ENCODE measurements at places on chromosomes 5 and 9.

DNA sequence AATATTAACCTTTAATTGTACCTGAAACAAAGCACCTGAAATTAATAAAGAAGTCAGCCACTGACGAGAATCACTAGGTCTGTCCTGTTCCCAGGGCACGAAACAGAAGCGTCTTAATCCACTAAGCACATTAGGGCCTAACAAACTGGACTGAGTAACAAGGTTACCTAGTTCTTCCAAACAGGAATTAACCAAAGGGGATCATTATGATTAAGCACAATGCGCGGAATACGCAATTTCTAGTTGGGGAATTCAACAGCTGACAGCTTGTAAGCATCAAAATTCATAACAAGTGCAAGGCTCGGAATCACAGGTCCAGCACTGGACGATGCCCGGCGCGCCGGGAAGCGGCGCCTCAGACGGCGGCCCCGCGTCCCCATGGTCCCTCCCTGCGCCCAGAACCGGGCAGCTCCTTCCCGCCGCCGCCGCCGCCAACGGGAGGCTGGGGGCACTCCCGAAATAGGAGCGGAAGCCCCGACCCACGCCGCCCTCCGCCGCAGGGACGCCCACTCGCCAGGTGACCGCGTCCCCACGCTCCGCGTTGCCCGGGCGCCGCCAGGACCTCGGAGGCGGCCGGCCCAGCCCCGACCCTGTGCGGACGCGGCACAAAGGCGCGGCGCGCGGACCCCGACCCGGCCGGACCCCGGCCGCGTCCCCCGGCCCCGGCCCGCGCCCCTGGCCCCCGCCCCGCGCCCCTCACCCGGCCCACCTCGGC, 898 bp downstream of the CAMSAP1 start:
- no peak for DNase-seq

GRCh38 chr5:128522336-128522735, 15.7 kb downstream of the FBN2 start:
- no peak for DNase-seq

- DNase-seq, result no peak
Measured at GRCh38 chr9:93601063-93601462, 24.7 kb downstream of the PHF2 start.

DNA sequence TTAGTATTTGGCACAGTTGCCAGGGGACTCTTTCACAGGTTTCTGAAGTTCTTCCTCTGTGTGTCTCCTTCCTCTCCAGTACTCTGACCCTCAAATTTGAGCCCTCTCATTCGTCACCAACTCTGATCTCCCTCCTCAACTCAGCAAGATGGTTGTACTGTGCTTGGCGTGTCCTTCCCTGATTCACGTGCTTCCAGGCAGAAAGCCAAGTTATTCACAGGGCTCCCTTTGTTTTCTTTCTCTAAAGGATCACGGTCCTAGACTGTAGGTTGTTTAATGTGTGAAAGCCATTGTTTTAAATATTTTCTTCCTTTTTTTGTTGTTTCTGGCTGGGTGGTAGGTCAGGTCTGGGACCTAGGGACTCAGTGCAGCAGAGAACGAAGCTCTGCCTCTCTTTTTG, 142.9 kb downstream of the DMAC1 start:
- DNase-seq, result no peak

DNA sequence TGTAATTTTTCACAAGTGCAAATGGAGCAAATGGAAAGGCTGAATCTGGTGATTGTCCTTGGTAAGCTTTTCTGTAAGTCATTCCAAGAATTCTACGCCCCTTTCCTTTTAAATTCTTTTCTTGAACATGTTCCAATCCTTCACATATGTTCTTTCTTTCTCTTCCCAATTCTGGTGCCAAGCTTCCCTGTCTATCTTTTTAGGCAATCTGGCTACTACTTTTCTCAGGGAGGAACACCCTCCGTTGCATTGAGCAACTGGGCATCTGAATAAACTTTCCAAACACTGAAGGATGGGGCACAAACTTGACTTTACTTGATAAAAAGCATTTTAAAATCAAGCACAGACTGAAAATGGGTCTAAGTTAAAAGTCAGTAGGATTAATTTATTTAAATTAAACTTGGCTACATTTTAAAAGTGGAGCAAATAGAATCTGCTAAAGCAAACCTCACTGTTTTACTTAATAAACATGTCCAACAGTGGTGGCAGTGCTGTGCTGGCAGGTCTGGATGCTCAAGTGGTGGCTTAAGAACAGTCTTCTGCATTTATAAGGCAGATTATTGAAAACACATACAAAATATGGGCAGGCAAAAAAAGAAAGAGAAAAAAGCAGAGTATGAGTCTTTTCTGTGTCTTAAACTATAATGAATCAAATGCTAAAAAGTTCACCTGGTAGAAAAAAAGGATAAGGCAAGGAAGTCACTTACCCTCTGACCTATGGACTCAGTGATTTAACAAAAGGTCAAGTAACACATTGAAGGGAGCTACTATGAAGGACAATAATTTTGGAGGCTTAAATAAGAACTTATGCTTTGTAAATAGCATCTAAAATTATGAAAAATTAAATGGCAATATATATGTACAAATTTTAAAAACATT, 5.4 kb downstream of the ELL2 start:
- DNase-seq, result no peak

DNA sequence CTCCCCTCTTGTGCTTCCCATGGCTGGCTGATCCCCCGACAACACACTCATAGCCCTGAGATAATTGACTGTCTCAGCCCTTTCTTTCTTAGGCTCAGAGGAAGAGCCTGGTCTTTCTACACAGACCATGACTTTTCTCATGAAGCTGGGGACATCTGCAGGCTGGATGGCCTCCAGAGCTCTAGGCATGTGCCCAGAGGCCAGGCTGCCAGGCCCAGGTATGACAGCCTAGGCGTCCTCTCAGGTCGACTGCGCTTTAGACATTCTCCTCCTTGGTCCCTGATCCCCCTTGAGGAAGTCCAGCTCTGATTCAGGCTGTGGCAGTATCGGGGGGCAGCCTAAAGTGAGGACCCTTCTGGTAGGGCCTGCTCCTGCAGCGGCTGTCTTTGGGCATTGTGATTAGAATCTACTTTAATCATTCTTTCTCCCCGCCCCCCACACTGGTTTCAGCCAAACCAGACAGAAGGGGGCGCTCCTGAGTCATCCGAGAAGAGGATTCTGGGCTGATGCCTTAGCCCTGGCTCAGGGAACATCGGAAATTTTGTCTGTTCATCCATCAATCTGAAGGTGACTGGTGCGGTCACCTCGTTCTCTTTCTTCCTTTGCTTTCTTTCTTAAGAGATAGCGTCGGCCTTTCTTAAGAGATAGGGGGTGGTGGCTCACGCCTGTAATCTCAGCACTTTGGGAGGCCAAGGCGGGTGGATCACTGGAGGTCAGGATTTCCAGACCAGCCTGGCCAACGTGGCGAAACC, 66.5 kb upstream of the HSPA9 start:
- peak; percentile 45 for DNase-seq

- DNase-seq, result no peak
Measured at GRCh38 chr5:132243366-132243977, 14.0 kb upstream of the PDLIM4 start.
